ENCODE measurements at places on chromosomes 5 and 9. TPM values are rescaled to one million over a fixed set of nuclear protein-coding genes. Genes with fewer than 3 reads are reported as not detected.
A peak's percentile ranks its signal among the peaks of the same experiment; 100 is the strongest.

GRCh38 chr5:59149271-59149670 is 566.4 kb downstream of the RAB3C start:
- no peaks in the 10 kb centered on the region for H3K27me3 ChIP-seq
- H3K27ac ChIP-seq = no peak overlapping the region
- DNase-seq = peak; percentile 33
- no peak overlapping the region for H3K4me3 ChIP-seq
- H3K4me1 ChIP-seq = peaks cover 6% of the 10 kb centered on the region

The RAI14 gene
- total RNA-seq = 2.6 TPM

- H3K36me3 ChIP-seq = no peaks in the 10 kb centered on the region
- H3K4me3 ChIP-seq = no peak overlapping the region
- H3K27me3 ChIP-seq = no peaks in the 10 kb centered on the region
- peaks cover 10% of the 10 kb centered on the region for H3K4me1 ChIP-seq
- no peak for DNase-seq
These were observed 33.8 kb downstream of the ERGIC1 start for GRCh38 chr5:172867761-172868435.

The GRIN3A gene
- not detected for total RNA-seq

GRCh38 chr9:112789891-112790774 is 39.6 kb downstream of the SNX30 start:
- no peak overlapping the region for H3K27ac ChIP-seq
- H3K36me3 ChIP-seq = no peaks in the 10 kb centered on the region
- no peaks in the 10 kb centered on the region for H3K27me3 ChIP-seq
- peaks cover 11% of the 10 kb centered on the region for H3K4me1 ChIP-seq

The TLX3 gene
- total RNA-seq = not detected

GRCh38 chr5:136819526-136820302 is 454.4 kb upstream of the TRPC7 start:
- H3K4me1 ChIP-seq = no peaks in the 10 kb centered on the region
- H3K4me3 ChIP-seq = no peak overlapping the region
- no peaks in the 10 kb centered on the region for H3K27me3 ChIP-seq
- no peak overlapping the region for H3K27ac ChIP-seq
- no peaks in the 10 kb centered on the region for H3K36me3 ChIP-seq
- DNase-seq = no peak

DNA sequence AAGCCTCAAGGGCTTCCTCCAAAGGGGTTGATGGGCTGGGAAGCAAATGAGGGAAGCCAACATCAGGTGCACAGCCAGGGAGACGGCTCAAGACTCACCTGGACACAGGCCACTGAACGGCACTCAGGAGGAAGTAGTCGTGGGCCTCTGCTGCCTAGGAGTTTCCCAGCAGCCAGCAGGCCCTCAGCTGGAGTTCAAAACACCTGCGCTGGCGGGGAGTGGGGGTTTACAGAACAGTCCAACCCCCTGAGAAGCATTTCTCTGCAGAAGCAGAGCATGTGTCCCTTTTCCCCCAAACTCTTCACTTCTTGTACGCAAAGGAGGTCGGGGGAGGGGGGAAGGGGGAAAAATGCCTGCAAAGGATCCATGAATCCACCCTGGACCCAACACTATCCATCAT is 2.3 kb downstream of the WHRN start:
- peaks cover 17% of the 10 kb centered on the region for H3K4me1 ChIP-seq
- no peaks in the 10 kb centered on the region for H3K36me3 ChIP-seq
- DNase-seq = no peak
- H3K27ac ChIP-seq = no peak overlapping the region
- H3K27me3 ChIP-seq = peaks cover 64% of the 10 kb centered on the region
- H3K4me3 ChIP-seq = no peak overlapping the region

GRCh38 chr5:145450286-145450885 is 384.8 kb downstream of the PRELID2 start:
- no peak overlapping the region for H3K4me3 ChIP-seq
- no peak overlapping the region for H3K27ac ChIP-seq
- H3K4me1 ChIP-seq = no peaks in the 10 kb centered on the region
- DNase-seq = no peak
- no peaks in the 10 kb centered on the region for H3K36me3 ChIP-seq
- H3K27me3 ChIP-seq = no peaks in the 10 kb centered on the region

- H3K4me3 ChIP-seq = no peak overlapping the region
- H3K27ac ChIP-seq = no peak overlapping the region
- no peaks in the 10 kb centered on the region for H3K36me3 ChIP-seq
- peaks cover 3% of the 10 kb centered on the region for H3K4me1 ChIP-seq
- no peak for DNase-seq
These were observed 51.5 kb upstream of the IQGAP2 start for GRCh38 chr5:76351577-76351976.

Measured in activated CD4-positive, alpha-beta T cell treated with anti-CD3 and anti-CD28 coated beads, Interleukin-2, amount 10 ng/mL, durations not matched to agents 24 days and 14 days (primary cell).